ENCODE measurements at places on chromosomes 3 and 15.

DNA sequence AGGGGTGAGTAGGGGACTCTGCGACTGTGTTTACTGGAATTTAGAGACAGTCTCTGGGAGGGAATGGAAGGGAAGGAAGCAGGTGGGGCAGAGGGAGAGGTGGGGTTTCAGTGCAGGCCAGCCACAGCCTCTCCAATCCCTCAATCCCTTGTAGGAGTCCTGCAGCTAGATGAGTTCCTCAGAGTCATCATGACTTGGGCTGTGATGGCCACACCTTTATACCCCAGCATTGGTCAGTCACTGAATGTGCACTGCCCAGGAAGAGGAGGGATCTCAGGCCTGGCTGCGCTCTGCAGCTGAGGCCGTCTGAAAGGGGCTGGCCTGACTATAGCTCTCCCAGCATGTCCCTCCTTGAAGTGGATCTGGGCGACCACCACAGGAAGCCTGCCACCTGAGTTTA lies 67.3 kb upstream of the GLCE start:
- peaks cover 3% of the 10 kb centered on the region for H3K27me3 ChIP-seq
- no peaks in the 10 kb centered on the region for H3K36me3 ChIP-seq
- H3K4me3 ChIP-seq = no peak overlapping the region
- H3K27ac ChIP-seq = no peak overlapping the region
- DNase-seq = peak; percentile 45

DNA sequence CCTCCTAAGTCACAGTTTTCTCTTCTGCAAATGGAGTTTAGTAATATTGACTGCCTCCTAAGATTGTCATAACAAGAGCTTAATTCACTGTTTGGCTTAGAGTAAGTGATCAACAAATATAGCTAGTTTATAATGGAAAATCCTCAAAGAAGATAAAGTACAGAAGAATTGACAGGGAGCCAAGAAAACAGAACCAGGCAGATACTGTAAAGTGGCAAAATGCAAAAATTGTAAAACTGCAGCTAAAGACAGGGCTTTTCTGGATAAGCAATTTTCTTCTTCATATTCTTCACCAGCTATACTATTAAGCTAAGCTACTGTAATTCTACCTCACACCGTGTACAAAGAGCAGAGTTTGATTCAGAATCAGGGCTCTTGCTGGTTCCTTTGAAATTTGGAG lies 148.6 kb downstream of the ARPP21 start:
- no peaks in the 10 kb centered on the region for H3K4me1 ChIP-seq
- no peaks in the 10 kb centered on the region for H3K27me3 ChIP-seq
- H3K27ac ChIP-seq = no peak overlapping the region
- no peaks in the 10 kb centered on the region for H3K36me3 ChIP-seq
- no peak overlapping the region for H3K4me3 ChIP-seq

DNA sequence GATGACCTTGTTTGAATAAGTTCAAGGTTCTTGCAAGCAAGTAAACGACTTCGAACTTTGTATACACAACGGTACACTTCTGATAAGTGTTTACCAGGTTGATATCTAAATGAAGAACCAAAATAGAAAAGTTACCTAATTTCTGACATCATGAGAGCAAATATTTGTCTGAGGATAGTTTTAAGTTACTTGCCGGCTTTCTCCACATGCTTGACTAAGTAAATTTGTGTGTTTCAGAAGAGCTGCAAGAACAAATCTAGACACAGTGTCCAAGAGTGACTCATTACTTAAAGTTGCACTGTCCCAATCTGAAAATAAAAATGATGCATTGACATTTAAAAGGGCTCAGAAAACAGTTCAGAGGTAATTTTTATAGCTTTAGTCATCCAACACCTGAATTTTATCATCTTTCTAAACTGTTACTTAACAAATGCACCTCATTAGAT lies 115.1 kb downstream of the HERC1 start:
- no peak for DNase-seq
- no peak overlapping the region for H3K4me3 ChIP-seq
- no peaks in the 10 kb centered on the region for H3K4me1 ChIP-seq
- peaks cover 78% of the 10 kb centered on the region for H3K36me3 ChIP-seq
- no peaks in the 10 kb centered on the region for H3K27me3 ChIP-seq

GRCh38 chr15:74243431-74243830 lies 7.3 kb downstream of the CCDC33 start:
- peaks cover 3% of the 10 kb centered on the region for H3K4me1 ChIP-seq
- H3K27ac ChIP-seq = no peak overlapping the region
- H3K4me3 ChIP-seq = no peak overlapping the region
- peaks cover 19% of the 10 kb centered on the region for H3K27me3 ChIP-seq

DNA sequence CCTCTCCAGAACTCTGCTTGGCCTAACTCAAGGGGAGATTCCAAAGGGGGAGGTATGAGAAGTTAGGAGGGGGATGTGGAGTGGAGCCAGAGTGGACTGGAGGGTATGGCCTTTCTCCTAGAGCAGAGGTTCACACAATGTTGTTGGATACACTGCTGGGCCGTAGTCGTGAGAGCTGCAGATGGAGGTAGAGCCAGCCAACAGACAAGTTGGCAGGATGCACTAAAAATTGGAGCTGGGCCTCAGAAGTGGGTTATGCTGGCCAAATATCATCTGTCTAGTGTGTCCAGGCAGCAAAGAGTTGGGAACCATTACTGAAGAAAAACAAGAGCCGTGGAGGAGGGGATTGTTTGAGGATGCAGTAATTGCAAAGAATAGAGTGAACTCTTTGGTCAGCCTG lies 27.7 kb upstream of the LRRFIP2 start:
- H3K36me3 ChIP-seq = no peaks in the 10 kb centered on the region
- H3K4me1 ChIP-seq = no peaks in the 10 kb centered on the region
- H3K27ac ChIP-seq = no peak overlapping the region
- H3K4me3 ChIP-seq = no peak overlapping the region

- no peak overlapping the region for H3K27ac ChIP-seq
- no peak overlapping the region for H3K4me3 ChIP-seq
- no peaks in the 10 kb centered on the region for H3K27me3 ChIP-seq
- peaks cover 42% of the 10 kb centered on the region for H3K36me3 ChIP-seq
- DNase-seq = no peak
Measured at GRCh38 chr15:82133251-82133650, 87.4 kb upstream of the MEX3B start.

GRCh38 chr3:152833089-152833488 lies 1.8 kb upstream of the P2RY1 start:
- no peak overlapping the region for H3K4me3 ChIP-seq
- no peaks in the 10 kb centered on the region for H3K27me3 ChIP-seq
- H3K4me1 ChIP-seq = no peaks in the 10 kb centered on the region
- H3K27ac ChIP-seq = no peak overlapping the region
- H3K36me3 ChIP-seq = peaks cover 12% of the 10 kb centered on the region
